HTR-8/SVneo (cell line): ENCODE measurements at places on chromosomes 1 and 21.

DNA sequence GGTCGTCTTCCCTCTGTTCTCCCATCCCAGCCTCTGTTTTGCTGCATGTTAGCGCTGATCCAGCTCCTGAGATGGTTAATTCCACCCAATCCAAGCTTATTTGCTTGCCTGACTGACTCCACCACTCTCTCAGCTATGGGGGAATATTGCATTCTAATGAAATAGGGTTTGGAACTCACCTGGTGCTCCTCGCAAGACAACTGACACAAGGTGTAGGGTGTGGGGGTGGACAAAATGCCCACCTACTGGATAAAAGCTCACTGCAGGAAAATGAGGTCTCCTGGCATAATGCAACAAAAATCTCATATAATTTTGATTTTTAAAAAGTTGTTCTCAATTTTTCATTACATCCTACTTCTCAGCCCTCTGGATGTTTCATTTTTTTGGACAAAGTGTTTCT, 259.0 kb downstream of the ZNF648 start:
- DNase-seq, result no peak

- DNase-seq, result no peak
Measured at GRCh38 chr1:171769171-171769570, 12.3 kb upstream of the METTL13 start.

GRCh38 chr1:201763455-201764140, 65.4 kb upstream of the IPO9 start:
- DNase-seq, result no peak

DNA sequence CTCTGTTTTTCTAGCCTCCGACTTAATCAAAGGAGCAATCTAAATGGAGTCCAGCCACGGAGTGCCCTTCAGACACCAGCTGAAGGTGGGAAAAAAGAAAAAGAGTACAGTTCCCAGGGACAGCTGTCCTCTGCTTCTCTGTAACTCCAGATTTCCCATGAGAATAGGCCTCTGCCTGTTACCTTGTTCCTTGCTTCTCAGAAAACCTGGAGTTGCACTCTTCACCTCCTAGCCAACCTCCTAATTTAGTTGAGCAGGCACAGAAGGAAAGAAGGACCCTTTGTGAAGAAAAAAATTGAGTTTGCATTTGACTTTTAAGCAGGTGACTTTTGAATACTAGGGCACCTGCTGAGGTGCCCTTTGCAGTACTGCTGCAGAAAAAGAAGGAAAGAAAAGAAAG, 8.3 kb downstream of the BARHL2 start:
- DNase-seq, result no peak

- no peak for DNase-seq
Measured at GRCh38 chr21:42512346-42513034, 1.2 kb upstream of the SLC37A1 start.

- no peak for DNase-seq
Measured at GRCh38 chr1:115839679-115840237, 1.2 kb downstream of the NHLH2 start.

GRCh38 chr1:197464044-197464443, 196.0 kb downstream of the CRB1 start:
- DNase-seq, result no peak
